Activated CD4-positive, alpha-beta memory T cell treated with anti-CD3 and anti-CD28 coated beads, Interleukin-2, amount 10 ng/mL, durations not matched to agents 7 days and 5 days (primary cell): ENCODE measurements at places on chromosomes 11 and 22.
A peak's percentile ranks its signal among the peaks of the same experiment; 100 is the strongest.

DNA sequence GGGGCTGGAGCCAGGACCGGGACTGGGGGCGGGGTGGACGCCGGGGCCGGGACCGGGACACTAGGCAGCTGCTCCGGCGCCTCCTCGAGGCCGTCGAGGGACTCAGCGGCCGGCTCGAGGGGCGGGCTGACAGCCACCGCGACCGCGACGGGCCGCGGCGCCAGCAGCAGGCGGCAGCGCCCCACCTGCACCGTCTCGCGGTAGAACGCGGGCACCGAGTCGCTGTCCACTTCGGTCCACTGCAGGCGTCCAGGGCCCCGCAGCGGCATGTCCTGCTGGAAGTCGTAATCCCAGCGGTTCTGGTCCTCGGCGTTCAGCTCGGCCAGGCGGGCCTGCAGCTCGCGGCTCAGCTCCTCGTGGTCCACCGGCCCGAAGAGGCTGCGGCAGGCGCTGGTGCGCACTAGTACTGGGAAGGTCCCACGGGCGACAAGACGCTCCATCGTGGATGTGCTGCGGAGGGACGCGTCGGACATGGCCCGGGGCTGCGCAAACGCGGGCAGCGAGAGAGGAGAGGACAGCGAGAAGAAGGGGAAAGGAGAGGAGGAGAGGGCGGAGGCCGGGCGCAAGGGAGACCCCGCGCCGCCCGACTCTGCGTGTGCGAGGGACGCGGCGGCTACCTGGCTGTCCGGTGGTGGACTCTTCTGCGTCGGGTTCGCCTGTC is 428 bp downstream of the CDKN1C start:
- peaks cover 39% of the 10 kb centered on the region for H3K27me3 ChIP-seq
- H3K36me3 ChIP-seq, result no peaks in the 10 kb centered on the region
- peak; percentile 41 for DNase-seq
- H3K4me1 ChIP-seq, result peaks cover 11% of the 10 kb centered on the region

GRCh38 chr22:50183141-50183971 is 2.4 kb upstream of the TRABD start:
- DNase-seq, result no peak
- no peak overlapping the region for H3K27ac ChIP-seq

DNA sequence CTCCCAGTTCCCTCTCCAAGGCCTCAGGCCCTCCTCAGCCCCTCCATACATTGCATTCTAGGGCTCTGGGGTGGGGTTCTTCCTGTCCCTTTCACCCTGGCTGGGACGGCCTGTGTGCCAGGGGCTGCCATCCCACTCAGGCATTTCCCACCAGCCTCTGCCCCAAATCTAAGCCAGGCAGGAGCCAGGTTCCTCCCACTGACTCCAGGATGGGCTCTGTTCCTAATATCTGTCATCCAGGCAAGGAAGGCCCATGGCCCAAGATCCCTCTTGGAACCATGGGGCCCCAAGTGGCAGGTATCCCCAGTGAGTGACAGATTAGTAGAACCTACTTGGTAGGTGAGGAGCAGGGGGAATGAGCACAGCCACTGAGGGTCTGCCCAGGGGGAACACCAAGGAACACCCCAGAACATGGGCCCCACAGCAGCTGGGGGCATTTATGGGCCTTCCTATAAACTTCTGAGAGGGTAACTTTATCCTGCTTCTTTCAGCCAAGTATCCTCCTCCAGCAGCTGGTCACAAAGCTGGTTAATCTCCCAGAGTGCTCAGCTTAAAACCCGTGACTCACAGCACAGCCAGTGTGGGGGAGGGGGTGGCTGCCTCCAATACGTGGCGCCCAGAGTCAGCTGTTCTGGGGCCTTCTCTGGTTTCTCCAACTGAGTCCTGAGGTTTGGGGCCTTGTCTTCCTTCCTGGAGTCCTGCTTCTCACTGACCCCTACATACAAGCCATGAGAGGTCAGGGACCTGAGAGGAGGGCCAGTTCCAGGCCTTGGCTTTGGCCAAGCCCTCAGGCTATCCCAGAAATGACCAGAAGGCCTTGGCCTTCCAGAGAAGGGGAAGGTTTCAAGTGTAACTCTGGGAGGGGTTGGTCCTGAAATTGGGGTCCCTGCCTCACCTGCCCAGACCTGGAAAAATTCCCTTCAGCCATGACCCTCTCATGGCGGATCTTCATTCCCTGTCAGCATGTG is 19.9 kb upstream of the MYOD1 start:
- H3K4me3 ChIP-seq, result no peak overlapping the region
- H3K27ac ChIP-seq, result no peak overlapping the region

- no peaks in the 10 kb centered on the region for H3K27me3 ChIP-seq
- H3K4me3 ChIP-seq, result no peak overlapping the region
- no peaks in the 10 kb centered on the region for H3K36me3 ChIP-seq
- H3K27ac ChIP-seq, result no peak overlapping the region
- H3K4me1 ChIP-seq, result no peaks in the 10 kb centered on the region
Observed at GRCh38 chr22:22709719-22710445, 65.5 kb downstream of the GGTLC2 start.

GRCh38 chr22:45154383-45154782 is 9.3 kb upstream of the NUP50 start:
- H3K4me1 ChIP-seq, result peaks cover 11% of the 10 kb centered on the region
- H3K36me3 ChIP-seq, result peaks cover 35% of the 10 kb centered on the region
- DNase-seq, result no peak
- H3K4me3 ChIP-seq, result no peak overlapping the region
